NCI-H2029 treated with DMSO at 0.1 percent for 48 hours (cell line): ENCODE measurements at places on chromosomes 7 and 10.

GRCh38 chr10:71995887-71996575, 31.8 kb downstream of the CHST3 start:
- no peak for DNase-seq

GRCh38 chr10:126209451-126209850, 178.8 kb downstream of the ADAM12 start:
- no peak for DNase-seq

DNA sequence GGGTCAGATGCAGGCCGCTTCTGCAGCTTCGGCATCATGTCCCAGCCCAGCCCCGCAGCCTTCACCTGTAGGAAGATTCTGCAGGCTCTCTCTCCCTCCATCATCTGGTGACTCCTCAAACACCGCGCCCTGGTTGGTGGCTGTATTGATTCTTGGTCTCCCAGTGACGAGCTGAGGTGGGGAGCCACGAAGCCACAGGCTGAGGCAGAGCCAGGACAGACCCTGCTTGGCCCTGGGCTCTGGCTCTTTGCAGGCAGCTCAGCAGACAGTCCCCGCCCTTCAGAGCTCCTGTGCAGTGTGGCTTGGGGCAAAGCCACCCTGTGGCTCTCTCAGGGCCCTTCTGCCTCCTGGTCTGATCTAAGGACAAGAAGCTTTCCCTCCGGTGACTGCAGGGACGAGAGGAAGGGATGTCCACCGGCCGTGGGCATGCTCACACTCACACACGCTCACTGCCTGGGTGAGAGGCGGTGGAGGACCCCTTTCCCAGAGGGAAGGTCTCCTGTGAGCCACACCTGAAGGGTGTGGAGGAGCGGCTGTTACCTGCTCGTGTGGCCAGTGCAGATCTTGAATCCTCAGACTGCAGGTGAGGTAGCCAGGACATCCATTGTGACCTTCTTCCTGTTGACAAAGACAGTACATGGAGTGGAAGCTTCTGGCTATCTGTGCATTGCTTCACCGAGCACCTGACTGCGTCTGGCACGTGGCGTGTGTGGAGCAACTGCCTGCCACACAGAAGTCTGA, 79.6 kb downstream of the INPP5A start:
- no peak for DNase-seq

DNA sequence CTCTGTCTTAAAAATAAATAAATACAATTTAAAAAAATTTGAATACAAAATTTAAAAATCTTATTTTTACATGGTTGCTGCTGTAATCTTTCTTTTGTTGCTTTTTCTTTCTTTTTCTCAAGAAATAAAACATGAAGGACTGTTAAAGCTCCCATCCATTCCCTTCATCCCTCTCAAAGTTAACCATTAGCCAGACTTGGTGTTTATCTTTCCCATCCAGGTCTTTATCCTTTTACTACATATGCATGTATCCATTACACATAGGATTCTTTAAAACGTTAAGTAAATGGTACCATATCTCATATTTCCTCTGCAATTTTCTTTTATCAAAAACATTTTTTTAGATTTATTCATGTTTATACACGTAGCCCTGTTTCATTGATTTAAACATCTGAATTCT, 70.1 kb downstream of the CREB3L2 start:
- DNase-seq, result no peak

DNA sequence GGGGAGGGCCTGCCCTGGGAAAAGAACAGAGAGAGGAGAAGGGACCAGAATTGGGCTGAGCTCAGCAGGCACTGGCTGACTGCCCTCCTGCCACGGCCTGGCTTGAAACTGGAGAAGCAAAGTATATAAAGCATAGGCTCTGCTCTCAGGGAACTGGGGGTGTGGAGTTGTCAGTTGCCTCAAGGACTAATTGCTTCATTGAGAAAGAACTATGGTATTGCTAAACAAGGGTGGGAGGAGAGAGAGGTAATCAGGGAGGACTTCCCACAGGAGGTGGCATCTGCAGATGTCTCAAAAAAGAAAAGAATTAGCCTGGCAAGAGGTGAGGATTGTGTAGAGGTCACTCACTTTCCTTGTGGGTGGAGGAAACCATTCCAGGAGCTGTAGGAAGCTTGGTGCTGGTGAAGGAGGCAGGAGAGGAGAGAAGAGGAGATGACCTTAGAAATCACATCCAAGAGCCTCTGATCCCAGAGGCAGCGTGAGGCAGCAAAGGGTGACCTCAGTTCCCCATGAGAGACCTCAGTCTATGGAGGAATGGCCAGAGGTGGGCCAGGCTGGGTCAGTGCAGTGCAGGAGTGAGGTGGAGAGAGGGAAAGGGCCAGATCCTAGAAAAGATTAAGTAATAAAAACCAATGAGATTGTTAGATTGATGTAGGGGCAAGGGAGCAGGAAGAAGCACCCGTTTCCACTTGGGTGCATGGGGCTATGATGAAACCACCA, 2.4 kb downstream of the PILRB start:
- no peak for DNase-seq

GRCh38 chr10:132418527-132419416, 21.8 kb downstream of the PWWP2B start:
- no peak for DNase-seq

DNA sequence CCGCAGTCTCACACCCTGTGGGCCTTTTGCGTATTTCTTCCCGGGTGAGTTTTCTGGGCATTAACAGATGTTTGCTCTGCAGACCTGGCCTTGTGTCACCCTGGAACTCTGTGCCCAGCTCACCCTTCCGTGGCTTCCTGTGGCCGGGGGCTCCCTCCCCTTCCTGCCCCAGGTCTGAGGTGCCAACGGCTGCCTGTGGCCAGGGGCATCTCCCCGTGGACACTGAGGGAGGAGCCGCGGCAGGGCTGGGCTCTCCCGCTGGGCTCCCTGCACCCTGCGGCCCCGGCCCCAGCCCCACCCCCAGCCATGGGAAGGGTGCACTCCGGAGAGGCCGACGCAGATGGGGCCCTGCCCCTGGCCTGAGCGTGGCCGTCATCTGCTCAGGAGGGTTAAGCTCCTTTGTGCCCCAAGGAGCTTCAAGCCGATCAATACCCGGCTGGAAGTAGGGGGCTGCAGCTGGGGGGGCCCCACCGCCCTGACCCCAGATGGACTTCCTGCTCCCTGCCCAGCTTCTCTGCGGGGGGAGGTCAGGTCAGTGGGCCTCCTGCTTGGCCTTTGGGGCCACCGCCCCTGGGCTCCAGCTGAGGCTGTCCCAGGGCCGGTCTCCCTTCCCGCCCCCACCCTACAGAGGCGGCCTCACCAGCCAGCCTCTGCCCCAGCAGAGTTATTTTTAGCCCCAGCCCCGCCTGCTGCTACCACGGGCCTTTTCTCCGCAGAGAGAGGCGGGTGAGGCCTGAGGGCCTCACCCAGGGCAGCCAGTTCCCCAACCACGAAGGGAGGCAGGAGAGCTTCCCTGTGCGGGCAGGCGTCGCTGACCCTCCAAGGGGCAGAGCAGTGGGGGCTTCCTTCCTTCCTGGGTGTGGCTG, 24.2 kb downstream of the PWWP2B start:
- DNase-seq, result no peak

GRCh38 chr7:826230-826917, 5.9 kb upstream of the SUN1 start:
- DNase-seq, result no peak

DNA sequence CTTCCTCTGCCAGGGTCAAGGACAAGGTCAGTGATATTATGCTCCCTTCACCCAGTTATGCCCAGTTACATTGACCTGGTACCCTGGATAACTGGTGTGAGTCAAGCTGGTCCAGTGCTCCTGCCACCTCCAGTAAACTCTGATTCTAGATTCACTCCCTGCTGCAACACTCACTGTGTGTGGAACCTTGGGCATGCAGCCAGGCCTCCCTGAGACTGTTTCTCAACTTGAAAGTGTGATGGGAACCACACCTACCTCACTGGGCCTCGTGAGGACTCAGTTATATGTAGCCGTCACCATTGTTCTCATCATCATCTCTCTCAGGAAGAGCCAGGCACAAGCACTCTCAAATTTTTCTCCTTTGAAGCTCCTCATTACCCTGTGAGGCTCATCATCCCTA, 935 bp upstream of the ZNF736 start:
- no peak for DNase-seq

DNA sequence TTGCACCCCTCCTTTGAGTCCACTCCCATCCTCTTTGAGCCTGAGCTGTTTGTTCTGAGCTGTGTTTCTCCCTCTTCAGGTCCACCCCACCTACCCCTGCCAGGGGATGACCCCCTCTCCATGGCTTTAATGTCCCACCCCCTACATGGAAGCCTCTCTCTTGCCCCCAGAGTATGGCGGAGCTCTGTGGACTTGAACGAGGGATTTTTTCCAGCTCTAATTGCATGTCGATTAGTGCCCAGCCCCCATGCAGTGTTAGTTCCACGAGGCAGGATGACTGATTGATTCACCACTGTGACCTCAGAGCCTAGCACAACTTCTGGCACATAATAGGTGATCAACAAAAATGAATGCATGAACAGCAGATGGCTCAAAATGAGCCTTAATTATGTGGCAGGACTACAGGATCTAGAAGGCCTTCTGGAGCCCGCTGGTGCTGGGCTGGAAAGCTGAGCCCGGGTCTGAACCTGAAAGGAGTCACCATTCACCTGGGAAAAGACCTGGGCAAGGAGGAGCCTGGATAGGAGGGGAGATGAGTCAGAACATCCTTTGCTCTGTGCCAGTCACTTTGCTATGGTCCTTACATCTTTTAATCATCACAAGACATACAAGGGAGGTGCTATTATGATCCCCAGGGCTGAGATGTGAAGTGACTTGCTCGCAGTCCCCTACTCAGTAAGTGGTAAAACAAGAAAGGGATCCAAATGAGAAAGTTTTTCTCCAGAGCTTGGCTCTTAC, 17.1 kb upstream of the SLC18A2 start:
- no peak for DNase-seq

DNA sequence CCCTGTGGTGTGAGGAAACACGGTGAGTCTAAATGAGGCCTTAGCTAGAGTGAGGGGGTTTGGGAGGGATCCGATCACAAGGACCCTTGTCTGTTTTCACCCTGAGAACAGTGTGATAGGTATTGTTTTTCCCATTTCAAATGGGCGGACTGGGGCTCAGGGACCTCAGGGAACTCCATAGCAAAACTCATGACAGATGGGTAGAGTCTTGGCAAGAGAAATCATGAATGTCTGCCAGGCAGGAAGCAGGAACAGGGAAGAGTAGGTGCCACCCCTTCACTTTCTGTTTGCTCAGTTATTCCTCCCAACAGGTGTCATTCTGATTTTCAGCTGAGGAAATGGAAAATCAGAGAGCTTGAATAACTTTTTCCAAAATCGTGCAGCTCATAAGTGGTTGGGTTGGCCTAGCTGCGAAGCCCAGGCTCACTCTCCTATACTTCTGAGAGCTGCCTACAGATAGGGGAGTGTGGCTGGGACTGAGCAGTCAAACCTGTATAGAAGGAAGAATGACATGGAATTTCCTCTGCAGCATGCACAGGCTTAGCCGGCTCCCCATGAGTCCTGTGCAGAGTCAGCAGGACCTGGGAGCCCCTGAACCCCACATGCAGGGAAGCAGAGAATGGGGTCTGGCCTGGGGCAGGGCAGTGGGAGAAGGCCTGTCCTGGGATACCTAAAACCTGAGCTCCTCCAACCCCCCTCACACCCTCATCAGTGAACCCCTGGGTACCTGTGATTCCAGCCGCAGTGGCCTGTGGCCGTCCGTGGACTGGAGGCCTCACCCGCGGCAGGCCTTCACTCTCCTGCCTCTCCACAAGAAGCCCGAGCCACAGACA, 17.6 kb upstream of the C10orf105 start:
- peak; percentile 41 for DNase-seq

DNA sequence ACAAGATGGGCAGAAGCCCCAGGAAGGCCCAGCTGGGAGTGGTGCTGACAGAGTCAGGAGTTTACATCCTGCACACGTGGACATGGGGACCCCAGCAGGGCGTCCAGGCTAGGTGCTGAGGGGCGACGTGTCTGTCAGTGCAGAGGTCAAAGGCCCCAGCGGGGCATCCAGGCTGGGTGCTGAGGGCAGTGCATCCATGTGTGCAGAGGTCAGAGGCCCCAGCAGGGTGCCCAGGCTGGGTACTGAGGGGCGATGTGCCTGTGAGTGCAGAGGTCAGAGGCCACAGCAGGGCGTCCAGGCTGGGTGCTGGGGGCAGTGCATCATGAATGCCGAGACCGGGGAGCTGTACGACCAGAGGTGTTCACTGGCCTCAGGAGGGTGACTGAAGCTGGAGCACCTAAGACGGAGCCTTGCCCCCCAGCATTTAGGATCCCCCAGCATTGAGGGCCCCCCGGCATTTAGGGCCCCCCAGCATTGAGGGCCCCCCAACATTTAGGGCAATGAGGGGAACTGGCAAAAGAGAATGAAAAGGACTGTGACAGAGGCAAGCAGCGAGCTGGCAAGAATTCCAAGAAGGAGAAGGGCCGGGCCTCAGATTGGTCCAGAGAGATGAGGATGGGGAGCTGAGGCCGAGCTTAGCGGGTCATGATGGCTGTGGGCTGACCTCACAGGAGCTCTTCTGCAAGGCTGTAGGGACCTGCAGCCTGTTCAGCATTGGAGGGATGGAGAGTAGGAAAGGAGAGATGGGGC, 474.9 kb downstream of the PTPRN2 start:
- no peak for DNase-seq

- no peak for DNase-seq
These were observed 83.6 kb upstream of the ABI1 start for GRCh38 chr10:26944261-26944882.

DNA sequence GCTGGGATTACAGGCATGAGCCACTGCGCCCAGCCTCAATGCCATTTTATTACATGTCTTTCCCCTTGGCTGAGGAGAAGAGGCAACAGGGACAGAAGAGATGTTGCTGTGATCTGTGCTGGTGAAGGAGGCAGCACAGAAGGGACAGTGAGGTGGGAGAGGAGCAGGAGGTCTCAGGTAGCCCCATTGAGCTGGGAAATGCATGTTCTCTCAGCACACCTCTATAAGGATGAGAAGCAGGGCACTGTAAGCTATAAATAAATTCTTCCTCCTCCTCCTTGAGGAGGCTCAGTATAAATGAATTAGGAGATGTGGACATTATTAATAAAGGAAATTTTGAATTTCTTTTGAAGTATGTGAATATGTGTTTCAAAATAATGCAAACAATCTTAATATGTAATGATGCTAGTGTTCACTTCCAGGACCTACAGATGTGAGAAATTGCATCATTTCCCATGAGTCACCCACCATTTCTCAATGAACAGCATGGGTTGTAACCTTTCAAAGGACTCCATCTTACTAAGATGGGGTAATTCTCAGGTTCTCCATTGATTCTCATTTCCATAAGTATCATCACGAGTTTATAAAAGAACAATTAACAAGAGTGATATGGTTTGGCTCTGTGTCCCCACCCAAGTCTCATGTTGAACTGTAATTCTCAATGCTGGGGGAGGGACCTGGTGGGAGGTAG, 88.9 kb upstream of the ODAD2 start:
- DNase-seq, result no peak

- no peak for DNase-seq
These were observed 3.7 kb downstream of the SAMD8 start for GRCh38 chr10:75115137-75115536.

- DNase-seq, result no peak
These were observed 1.8 kb downstream of the TUBAL3 start for GRCh38 chr10:5402798-5403197.

- DNase-seq, result no peak
These were observed 139.8 kb upstream of the CDK13 start for GRCh38 chr7:39810204-39810642.
